Activated B cell treated with CpG ODN at 0.5 μM for 24 hours (primary cell): ENCODE measurements at places on chromosomes 11 and 22.

DNA sequence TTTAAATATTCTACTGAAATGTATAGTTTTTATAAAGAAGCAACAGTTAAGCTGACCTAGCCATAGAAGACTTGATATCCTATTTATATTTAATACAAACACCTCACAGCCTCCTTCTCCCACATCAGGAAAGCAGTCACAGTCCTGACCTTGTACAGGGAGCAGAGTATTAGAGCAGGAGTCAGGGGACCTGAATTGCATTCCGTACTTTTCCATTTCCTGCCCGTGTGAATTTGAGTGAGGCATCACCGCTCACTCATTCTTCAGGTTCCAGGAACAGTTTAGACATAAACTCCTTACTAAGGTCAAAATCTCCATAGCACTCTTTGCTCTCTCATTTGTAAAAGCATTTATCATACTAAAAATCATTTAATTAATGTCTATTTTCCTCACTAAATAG is 482.5 kb upstream of the FAT3 start:
- no peak for DNase-seq

- DNase-seq: no peak
These were observed 82.2 kb downstream of the FCHSD2 start for GRCh38 chr11:73059915-73060314.

DNA sequence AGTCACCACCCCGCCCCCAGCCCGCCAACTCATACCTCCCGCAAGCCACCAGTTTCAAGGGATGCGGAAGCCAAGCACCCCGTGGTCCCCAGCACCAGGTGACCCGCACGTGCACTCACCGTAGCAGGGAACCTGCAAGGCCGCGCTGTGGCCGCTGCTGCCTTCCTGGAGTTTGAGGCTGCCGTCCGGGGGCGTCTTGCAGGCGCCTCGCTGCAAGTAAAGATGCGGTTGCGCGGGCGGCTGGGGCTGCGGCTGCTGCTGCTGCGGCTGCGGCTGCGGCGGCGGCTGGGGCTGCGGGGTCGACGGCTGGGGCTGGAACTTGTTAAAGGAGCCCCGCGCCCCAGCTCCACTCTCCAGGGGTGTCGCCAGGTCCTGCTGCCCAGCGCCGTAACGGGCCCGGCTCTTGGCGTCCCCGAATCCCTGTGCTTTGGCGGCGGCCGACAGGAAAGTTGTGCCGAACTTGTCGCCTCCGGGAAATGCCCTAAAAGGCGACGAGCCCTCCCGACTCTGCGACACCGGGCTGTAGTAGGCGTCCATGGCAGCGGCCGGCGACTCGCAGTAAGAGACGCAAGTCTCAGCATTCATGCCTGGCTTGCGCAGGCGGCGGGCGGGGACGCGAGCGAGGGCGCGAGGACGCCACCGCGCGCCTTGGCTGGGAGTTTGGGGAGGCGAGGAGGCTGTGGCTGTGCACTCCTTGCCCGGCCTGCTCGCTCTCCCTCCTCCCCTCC is at the start of gene ALX4:
Gene ALX4 (minus strand): TSS at position 662 of the 728 bp plus-strand sequence. CDS start 77 bp downstream, at position 585.
- DNase-seq: no peak

DNA sequence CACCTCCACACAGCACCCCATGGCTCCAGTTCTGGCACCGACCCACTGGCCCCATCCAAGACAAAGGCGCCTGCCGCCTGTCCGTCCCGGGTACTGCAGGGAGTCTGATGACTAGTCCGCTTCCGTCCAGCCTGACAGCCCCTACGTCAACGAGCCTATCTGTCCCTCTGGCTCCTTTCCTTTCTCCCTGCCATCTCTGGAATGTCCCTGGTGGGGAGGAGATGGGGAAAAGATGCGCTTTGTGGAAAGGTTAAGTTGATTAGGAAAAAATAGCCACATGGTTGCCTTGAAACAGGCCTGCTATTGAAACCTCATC is 10.4 kb downstream of the PDGFB start:
- no peak for DNase-seq

DNA sequence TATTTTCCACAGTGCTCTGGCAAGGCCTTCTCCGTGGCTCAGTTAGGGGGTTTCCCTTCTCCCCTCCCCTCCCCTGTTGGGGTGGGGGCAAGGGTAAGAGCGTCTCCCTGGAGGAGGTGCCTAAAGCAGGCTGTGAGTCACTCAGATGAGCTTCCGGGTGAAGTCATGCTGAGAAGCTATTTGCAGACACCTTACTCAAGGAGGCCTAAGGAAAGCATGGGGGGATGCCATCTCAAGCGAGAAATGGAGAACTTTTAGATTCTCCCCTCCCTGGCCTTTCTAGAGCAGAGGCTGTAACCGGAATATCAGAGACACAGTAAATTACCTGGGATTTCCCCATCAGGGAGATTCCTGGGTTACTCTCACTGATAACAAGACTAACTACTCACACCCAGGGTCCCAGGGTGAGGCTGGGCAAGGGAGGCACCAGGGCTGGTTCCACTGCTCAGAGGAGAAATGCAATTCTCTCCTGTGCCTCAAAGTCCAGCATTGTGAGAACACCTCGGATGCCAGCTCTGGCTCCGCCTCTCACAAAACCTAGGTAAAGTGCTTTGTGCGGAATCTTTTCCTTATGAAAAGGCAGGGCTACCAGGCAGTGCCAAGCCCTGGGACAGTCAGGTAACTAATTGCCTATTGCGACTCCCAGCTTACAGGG is 123.6 kb downstream of the ABTB2 start:
- DNase-seq: peak; percentile 67

- no peak for DNase-seq
These were observed 31.0 kb upstream of the HMOX1 start for GRCh38 chr22:35349704-35350538.

GRCh38 chr11:130145975-130146776 is 13.4 kb upstream of the ST14 start:
- no peak for DNase-seq

DNA sequence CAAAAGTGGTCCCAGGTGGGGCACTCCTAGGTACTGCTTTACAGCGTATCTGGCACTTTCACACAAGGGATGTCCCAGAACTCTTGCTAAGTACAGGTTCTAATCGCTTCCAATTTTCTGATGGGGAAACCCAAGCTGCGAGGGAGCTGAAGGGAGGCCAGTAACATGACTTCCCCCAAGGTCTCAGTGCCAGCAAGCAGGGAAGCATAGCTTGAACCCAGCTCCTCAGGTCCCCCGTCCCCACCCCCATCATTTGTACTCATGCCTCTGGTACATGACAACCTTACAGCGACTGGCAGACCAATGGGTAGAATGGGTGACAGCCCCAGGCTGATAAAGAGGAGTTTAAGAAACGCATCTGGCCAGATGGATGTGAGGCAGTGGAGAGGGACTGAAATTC is 716 bp upstream of the ABCC8 start:
- DNase-seq: no peak

DNA sequence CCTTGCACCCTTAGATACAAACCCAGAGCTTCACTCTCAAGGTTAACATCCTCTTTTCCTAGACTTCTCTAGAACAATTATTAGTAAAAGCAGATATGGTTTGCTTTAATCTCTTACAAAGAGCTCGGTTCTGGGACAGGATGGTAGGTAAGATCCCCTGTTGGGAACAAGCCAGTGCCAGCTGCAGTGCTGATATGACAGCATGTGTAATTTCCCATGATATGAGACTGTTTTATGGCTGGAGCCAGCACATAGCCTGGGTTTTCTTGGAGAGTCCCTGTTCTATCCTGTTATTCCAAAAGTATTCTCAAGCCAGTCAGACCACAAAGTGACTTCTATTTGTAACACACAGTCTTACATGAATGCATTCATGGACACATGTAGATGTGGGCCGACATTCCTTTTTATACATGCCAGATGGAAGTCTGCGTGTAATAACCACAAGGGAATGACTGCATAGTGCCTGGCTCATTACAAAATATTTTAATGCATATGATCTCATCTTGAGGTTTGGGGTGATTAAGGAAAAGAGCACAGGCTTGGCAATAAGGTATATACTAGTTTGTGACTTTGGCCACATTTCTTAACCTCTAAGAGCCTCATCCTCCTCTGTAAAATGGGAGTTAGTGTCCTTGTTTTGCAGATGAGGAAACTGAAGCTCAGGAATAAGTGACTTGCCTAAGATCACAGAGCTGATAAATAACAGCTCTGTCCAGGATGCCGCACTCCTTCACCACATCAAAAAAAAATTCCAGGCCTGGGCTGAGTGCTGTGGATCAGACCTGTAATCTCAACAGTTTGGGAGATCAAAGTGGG is 21.8 kb downstream of the CLMP start:
- no peak for DNase-seq

GRCh38 chr11:61781585-61781984 is 10.8 kb downstream of the TMEM258 start:
- no peak for DNase-seq

GRCh38 chr11:74532501-74533246 is 39.1 kb upstream of the LIPT2 start:
- no peak for DNase-seq

- no peak for DNase-seq
These were observed 5.6 kb downstream of the CSTPP1 start for GRCh38 chr11:46942172-46942571.

DNA sequence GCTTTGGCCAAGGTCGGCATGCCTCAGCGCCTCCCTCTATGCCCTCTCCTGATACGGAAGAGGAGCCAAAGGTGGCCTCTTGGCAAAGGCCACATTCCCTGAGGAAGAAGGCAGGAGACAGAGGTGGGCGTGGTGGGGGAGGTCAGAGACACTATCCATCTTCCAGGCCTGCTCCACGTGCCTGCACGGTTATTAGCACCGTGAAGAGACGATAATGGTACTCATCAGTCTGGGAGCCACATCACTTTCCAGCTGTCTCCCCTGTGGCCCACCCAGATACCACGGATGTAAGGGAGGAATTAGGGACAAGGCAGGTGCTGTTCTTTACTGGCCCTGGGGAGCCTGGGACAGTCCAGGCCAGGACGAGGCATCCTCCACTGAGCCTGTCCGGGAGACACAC is 354.3 kb downstream of the MN1 start:
- no peak for DNase-seq
